NCI-H1105 (cell line): ENCODE measurements at places on chromosomes 3 and 15.

DNA sequence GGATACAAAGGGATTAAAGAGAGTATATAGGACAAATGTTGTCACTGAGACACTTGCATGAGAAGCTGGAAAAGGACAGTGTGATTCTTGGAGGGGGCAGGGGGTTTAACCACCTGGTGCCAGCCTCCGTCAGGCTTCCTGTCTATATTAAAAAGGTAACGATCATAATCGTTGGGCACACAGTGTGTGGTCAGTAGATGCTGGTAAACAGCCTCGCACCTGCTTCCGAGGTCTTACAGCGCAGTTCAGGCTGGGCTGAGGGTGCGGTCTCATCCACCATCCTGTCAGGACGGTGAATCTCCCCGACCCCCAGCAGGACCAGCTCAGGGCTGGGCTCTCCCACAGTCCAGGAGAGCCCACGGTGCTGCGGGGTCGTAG is 47.7 kb upstream of the SMAD6 start:
- DNase-seq: no peak

DNA sequence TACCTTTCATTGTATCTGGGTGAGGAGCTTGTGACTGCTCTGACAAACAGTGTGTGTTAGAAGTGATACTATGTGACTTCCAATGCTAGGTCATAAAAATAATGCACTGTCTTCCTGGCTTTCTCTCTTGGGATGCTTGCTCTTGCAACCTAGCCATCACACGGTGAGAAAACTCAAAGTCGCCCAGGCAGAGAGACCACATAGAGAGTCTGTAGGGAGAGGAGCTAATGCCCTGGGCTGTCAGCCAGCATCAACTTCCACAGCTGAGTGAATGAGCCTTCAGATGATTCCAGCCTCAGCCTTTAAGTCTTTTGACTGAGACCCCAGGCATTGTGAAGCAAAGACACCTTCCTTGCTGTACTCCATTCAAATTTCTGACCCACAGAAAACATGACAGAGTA is 220.6 kb upstream of the SGO1 start:
- DNase-seq: no peak

DNA sequence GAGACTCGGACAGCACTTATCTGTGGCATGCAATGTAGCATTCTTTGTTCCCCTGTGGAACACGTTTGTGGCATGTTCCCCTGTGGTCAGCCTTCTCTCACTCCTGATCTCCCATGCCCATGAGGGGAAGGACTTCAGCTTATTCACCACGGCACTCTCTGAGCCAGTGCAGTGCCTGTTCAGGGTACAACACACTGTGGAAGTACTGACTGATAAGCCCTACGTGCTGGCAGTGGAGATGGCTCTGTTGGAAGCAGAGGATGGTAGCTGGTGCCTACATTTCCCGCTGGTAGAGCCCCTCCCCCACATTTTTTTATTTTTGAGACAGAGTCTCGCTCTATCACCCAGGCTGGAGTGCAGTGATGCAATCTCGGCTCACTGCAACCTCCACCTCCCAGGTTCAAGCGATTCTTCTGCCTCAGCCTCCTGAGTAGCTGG is 43.5 kb upstream of the ETV5 start:
- DNase-seq: no peak

GRCh38 chr3:178671791-178672190 is 135.6 kb downstream of the KCNMB2 start:
- DNase-seq: no peak

DNA sequence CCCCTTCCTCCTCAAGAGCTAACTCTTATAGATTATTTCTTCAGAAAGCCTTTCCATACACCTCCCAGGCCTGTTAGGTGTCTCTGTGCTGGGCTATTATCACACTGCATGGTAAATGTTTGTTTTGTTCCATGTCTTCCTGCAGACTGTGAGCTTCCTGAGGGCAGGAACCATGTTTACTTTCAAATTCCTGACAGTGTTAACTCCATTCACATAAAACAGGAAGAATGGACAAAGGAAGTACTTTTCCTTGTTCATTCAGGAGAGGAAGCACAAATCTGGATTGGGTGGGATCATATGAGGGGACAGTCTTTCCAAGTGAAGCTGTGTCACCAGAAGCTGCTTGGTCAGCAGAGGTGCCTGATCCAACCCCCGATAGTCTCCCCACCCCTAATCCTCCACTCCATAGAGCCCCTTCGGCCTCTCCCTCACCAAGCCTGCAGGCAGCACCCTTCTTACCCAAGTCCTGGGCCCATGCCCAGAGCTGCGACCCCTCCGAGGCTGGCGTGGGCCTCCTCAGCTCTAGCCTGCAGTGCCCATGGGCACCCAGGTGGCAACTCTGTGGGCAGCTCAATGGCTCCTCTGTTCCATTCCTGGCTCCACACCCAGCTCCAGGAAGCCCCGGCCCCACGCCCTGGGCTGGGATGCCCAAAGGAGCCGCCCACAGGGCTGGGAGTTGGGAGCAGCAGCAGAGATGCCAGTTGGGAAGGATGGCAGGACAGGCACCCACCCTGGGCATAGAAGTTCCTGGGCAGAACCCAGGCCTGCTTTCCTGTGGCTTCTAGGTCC is 6.9 kb downstream of the SHF start:
- no peak for DNase-seq

GRCh38 chr15:43436395-43436794 is 56.6 kb downstream of the TP53BP1 start:
- DNase-seq: no peak

DNA sequence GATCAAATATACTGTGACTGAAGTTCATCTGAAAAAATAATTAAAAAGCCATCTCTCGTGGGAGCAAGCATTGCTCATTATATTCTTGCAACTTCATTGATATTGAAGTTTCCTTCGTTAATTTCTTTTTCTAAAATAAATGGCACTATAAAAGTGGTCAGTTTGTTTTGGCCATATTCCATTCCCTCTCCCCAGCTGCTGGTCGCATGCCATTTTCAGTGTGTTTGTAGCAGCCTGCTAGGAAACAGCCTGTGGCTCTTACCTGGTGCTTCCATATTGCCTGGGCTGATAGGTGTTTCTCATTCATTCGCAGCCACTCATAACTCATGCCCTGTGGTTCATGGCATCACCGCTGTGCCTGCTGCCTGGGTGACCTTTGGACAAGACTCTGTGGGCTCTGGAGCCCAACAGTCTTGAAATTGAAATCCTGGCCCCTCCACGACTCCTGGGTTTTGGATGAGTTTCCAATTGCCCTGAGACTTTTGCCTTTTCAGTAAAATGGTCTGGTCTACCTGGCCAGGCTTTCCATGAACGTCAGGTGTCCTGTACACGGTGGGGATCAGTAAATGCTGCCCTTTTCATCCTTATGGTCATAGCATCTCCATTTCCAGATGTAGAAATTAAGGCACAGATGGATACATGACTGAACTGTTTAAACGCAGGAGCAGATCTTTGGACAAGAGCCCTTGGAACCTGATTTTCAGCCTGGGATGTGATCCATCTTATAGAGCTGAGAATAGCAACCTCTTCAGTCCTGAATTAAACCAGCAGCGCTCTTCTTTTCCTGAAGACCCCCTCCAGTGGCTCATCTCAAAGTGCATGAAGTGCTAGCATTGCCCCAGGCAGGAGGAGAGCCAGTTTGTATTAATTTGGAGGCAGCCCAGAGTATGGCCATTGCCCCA is 69.4 kb downstream of the SLCO3A1 start:
- DNase-seq: peak; percentile 38

GRCh38 chr3:23202203-23202920 is 765 bp upstream of the UBE2E2 start:
- no peak for DNase-seq

GRCh38 chr15:63172851-63173451 is 15.7 kb upstream of the RPS27L start:
- no peak for DNase-seq

DNA sequence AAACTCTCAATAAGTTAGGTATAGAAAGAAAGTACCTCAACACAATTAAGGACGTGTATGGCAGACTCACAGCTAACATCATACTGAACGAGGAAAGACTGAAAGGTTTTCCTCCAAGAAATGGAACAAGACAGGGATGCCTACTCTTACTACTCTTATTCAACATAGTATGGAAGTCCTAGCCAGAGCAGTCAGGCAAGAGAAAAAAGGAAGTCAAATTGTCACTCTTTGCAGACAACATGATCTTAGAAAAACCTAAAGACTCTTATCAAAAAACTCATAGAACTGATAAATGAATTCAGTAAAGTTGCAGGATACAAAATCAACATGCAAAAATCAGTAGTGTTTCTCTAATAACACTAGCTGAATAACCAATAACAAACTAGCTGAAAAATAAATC is 96.0 kb downstream of the C3orf70 start:
- no peak for DNase-seq

DNA sequence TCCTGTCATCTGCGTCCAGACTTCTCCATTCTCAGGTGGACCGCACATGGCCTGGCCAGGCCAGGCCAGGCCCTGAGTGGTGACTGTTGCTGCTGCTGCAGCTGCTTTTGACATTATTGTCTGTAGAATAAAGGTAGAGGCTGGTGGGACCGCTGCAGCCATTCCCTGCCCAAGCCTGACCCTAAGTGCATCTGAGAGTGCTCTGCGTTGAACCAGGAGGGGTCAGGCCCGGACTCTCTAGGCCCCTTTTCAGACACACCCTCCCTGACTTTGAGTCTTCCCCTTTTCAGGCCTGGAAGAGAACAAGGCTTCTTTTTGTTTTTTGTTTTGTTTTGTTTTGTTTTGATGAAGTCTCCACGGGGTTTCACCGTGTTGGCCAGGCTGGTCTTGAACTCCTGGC is 54.6 kb upstream of the FLNB start:
- DNase-seq: no peak
